D341Med (cell line): ENCODE measurements at places on chromosomes 12 and 14.
A peak's percentile ranks its signal among the peaks of the same experiment; 100 is the strongest.

DNA sequence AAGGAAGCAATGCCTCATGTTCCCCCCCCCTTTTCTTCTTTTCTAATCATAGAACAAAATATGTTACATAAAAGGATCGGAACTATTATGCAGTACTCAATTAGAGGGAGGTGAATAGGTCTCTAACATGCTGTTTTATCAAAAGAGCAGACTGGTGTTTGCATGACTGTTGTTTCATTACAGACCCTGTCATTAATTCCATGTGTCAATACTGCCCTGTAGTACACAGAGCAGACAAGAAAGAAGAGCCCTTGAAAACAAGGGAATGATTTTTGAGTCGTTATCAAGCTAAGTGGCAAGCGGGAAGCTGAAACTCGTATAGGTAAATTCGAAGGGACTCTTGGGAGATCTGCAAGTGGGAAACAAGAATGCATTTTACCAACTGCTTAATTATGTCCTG, 76.9 kb upstream of the TMEM263 start:
- no peak for DNase-seq

- no peak for DNase-seq
Observed at GRCh38 chr12:118922405-118922804, 58.9 kb upstream of the SRRM4 start.

DNA sequence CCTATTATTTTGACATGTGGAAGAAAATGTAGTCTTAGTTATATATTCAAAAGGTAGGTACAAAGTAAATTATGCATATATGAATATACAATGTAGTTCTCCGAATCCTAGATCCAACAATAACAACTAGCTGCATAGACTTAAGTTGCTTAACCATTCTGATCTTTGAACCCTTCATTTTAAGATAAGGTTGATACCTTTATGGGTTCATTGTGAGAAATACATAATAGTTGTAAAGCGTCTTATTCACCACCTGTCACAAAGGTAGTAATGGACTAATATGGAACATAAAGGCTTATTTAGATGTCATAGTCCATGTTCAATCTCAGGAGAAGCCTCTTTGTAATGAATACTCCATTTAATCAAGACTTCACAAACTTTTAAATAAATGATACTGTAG, 263.6 kb downstream of the TMTC2 start:
- DNase-seq: no peak

DNA sequence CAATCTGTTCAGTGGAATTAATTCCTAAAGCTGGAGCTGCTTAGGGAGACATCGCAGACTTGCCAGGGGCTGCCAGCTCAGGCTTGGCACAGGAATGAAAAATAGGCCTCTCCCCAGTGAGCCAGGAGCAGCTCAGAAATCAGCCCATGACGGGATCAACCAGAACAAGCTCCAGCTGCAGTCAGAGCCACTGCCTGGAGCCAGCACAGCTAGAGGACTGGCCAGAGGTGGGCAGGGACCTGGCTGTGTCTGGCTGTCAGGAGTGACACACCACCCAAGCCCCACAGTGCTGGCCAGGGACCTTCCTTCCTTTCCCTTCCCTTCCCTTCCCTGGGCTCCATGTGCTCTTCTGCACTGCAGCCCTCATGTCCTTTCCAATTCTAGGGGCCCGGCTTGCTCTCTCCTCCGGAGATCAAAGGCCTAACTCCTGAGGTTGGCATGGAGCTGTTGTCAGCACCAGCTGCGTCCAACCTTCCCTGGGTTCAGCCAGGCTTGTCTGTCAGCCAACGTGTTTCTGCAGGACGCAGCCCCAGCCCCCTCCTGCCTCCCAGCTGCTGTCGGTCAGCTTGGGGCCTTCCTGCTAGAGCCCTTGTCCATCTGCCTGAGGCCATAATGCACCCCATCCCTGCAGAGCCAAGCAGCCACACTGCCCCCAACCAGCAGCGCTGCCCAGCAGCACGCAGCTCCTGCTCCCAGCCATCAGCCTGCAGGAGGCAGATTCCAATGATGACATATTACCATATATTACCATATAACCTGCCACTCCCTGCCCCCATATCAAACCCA, 149.3 kb downstream of the CALM1 start:
- peak; percentile 64 for DNase-seq

DNA sequence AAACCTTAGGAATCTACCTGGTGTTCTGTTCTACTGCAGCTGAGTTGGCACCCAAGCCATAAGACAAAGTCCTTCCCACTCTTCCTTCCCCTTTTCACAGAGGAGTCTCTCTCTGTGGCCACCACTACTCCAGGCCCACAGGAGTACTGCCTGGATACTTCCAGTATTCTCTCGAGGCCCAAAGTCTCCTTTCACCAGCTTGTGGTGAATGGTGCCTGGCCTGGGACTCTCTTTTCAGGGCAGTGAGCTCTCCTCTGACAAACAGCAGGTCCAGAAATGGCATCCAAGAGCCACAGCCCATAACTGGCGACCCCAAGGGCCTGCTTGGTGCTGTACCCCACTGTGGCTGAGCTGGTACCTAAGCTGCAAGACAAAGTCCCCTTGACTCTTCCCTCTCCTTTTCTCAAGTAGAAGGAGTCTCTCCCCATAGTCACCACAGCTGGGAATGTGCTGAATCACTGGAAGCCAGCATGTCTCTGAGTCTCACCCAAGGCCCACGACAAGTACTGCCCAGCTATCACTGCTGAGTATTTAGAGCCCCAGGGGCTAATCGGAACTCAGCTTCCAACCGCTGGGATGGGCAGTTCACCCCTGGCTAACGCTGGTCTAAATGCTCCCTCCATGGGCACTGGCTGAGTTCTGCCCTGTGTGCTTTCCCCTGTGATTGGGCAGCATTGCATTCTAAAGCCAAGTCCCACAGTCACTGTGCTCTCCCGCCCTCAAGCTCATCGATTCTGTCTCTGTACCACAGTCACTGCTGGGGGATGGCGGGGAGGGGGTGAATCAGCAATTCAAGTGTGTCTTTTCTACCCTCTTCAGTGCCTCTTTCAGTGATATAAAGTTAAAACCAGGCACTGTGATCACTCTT, 6.1 kb downstream of the A2ML1 start:
- no peak for DNase-seq

- no peak for DNase-seq
Observed at GRCh38 chr12:50401500-50402081, 906 bp downstream of the LARP4 start.

DNA sequence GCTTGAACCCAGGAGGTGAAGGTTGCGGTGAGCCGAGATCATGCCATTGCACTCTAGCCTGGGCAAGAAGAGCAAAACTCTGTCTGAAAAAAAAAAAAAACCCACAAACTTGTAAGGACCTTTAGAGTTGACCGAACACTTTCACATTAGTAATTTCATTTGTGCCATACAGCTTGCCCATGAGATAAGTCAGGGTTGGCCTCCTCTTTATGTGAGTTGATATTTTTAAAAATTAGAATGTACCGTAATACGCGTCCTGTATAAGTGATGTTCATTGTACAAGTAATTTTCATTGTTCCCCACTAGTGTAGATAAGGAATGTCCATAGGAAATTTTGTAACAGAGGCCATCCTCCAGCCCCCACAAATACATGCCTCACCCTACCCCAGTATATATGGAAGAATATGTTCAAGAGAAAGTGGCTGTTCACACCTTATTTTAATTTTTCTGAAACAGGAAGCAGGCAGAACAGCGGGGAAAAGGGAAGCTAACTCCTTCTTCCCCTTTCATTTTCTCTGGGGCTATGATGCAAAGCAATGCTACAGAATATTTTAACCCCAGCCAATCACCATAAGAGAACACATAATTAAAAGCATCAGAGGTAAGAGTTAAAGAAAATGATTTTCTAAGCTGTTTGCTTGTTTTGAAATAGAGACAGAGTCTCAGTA, 31.9 kb upstream of the HIF1A start:
- no peak for DNase-seq

GRCh38 chr14:33911046-33911445, 39.8 kb downstream of the EGLN3 start:
- DNase-seq: no peak

DNA sequence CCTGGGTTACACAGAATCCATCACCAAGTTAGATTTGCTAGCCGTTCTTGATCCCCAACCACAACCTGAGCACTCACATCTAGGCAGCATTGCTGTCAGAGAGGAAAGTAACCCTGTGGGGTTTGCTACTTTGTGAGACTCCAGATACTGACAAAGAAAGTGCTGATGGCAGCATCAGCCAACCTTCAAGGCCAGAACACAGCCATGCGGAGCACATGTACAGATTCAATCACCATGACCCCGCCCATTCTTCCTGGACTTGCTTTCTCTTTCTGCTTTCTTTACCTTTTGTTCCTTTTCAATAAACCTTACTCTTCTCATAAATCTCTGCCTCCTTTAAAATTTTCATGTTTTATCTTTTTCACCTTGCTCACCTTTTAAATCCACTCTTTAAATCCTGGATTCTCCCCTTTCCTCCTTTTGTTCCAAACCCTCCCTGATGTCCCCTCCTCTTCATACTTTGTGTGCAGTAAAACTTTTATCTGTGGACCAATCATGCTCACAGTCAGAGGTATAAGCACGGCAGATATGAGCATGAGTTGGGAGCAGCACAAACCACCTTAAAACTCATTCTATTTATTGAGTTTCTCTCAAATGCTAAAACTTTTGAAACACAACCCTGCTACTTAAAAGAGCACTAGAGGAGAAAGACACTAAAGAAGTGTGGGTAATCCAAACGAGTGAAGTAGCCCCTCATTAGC, 21.9 kb upstream of the CERS5 start:
- no peak for DNase-seq

DNA sequence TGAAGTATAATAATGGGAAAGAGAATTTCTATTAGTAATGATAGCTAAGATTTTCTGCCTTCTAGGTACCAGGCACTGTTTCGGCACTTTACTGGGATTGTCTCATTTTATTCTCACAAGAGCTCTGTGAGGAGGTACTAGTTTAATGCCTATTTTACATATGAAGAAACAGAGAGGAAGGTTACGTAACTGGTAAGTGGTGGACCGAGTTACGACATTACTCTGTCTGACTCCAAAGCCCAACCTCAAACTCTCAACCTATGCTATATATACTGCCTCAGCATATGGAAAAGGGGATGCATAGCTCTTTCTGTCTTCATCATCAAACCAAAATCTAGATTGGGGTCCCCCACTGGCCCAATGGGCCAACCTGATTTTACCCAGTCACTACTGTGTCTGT, 133.5 kb downstream of the KTN1 start:
- DNase-seq: no peak

GRCh38 chr12:106753526-106753925, 21.0 kb upstream of the RIC8B start:
- DNase-seq: no peak

GRCh38 chr12:93243689-93244513, 133.8 kb upstream of the NUDT4 start:
- no peak for DNase-seq

GRCh38 chr14:68791902-68792677, 777 bp downstream of the ZFP36L1 start:
- peak; percentile 35 for DNase-seq

GRCh38 chr14:72781561-72782508, 112.1 kb downstream of the DPF3 start:
- DNase-seq: peak; percentile 16

- DNase-seq: no peak
Observed at GRCh38 chr12:104865080-104865479, 93.0 kb downstream of the SLC41A2 start.

DNA sequence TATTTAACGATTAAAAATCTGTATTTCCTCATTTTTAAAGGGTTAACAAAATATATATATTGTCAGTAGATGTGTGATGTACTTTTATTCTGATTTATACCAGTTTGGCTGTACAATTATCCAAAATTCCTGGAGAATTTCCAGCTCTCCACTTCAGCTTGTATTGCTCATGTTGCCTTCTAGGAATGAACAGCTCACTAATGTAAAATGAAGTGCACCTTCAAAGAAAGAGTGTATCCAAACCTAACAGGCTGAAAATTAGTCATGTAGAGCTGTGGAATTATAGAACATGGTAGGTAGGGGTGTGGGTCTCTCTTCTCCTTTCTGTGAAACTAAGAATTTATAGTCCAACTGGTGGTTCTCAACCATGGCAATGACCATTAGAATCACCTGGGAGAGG, 362.0 kb downstream of the ETNK1 start:
- no peak for DNase-seq

DNA sequence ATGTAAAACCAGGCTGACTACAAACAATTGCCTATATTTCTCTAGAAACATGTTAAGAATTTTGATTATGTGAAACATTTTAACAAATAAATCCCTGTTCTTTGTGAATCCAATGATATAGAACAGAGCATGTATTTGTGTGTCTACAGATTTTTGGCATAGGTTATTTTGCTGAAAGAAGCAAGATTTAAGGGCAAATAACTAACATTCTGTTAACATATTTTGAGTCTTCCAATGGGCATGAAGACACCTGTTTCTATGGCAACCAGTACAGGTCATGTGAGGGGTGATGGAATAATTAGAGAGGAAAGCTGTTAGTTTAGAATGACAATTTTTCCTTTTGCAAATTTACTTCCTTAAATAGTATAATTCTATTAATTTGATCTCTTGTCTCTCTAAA, 8.8 kb downstream of the ART4 start:
- DNase-seq: no peak

DNA sequence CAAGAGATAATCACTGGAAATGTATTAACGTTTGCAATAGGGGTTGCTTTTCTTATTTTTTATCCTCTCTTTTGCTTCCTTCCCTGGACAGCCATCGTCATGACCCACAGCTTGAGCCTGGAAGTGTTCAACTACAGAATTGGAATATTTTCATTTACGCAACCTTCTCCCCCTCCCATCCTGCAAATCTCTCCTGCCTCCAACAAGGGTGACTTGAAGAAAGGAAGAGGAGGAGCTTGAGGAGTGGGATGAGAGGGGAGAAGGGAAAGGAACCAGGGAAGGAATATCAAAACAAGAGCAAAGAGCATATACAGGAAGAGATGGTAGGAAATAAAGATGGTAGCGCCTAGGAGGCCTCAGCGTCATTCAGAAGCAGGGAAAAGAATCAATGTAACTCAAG, 1.6 kb upstream of the MANSC4 start:
- no peak for DNase-seq

- DNase-seq: no peak
Observed at GRCh38 chr12:105590571-105590970, 260.1 kb downstream of the C12orf75 start.

- DNase-seq: no peak
Observed at GRCh38 chr12:47276621-47277309, 197.0 kb upstream of the AMIGO2 start.

- peak; percentile 76 for DNase-seq
Observed at GRCh38 chr14:104130974-104131651, 7.3 kb upstream of the KIF26A start.

DNA sequence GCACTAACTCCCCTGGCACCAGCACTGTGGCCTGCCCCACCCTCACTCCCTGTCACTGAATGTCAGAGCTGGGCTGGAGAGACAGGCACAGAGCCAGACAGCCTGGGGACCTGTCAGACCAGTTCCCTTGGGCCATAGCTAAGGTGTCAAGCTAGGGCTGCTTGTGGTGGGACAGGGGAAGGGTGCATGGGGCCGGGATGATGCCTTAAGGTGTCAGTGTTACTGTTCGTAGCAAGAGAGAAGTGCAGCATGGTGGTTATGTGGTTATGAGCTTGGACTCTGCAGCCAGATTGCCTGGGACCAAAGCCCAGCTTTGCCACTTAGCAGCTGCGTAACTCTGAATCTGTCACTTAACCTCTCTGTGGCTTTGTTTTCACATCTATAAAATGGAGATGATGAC, 3.8 kb downstream of the RAPGEF3 start:
- DNase-seq: no peak
